Kasumi-1 (cell line): ENCODE measurements at places on chromosomes 3 and 15.
A peak's percentile ranks its signal among the peaks of the same experiment; 100 is the strongest.

- DNase-seq: no peak
These were observed 272.9 kb downstream of the TBC1D5 start for GRCh38 chr3:17469520-17469919.

DNA sequence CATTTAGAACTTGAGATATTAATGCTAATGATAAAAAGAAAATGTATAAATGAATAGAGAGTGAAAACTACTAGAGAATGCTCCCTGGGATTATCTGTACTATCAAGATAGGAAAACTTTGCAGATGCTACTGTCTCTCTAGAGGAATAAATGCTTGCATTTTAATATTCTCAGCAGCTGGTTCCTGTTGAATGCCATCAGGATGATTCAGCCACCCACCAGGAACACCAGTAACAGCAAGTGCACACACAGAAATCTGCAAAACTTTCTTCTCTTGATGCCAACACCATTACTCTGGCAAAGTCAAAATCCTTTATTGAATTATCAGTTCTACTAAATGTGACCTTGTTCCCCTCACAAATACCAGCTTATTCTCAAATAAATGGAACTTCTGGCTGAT is 148.4 kb downstream of the TIGIT start:
- DNase-seq: no peak

GRCh38 chr3:195059006-195059350 is 212.0 kb downstream of the XXYLT1 start:
- no peak for DNase-seq

- DNase-seq: no peak
These were observed 109.7 kb downstream of the TCF12 start for GRCh38 chr15:57028176-57028575.

GRCh38 chr3:48422681-48423080 is 7.2 kb downstream of the PLXNB1 start:
- DNase-seq: no peak

GRCh38 chr3:79255702-79256101 is 512.1 kb downstream of the ROBO1 start:
- DNase-seq: peak; percentile 54

DNA sequence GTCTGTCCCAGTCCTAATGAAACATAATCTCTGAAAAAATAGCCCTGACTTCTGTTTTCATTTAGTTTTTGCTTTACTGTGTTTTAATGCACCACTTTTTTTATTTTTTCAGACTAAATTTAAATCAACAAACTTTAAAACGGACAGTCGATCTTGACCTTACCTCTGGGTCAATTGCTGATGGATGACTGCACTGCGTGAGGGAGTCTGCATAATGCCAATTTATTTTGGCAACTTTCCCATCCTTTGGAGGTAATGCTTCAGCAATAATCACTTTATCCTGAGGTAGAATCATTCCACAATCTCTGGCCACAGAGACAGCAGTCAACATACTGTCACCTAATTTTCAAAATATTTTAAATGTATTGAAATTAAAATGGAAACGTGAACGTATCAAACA is 32.5 kb upstream of the GP5 start:
- no peak for DNase-seq

- no peak for DNase-seq
These were observed 31.9 kb downstream of the CMTM7 start for GRCh38 chr3:32423534-32423933.

GRCh38 chr3:193970773-193971206 is 165.2 kb upstream of the HES1 start:
- DNase-seq: peak; percentile 54
